ENCODE measurements at places on chromosomes 13 and 19. TPM values are rescaled to one million over a fixed set of nuclear protein-coding genes. Genes with fewer than 3 reads are reported as not detected.
A peak's percentile ranks its signal among the peaks of the same experiment; 100 is the strongest.

Gene ATP8A2
- total RNA-seq = not detected

Gene FBXL12
- 20.4 TPM for total RNA-seq

Gene CCDC122
- 5.1 TPM for total RNA-seq

Gene ELOF1
- total RNA-seq = 43.2 TPM

Gene ADAMTS10
- 0.49 TPM for total RNA-seq

Gene IGFL3
- not detected for total RNA-seq

Gene PLK5
- not detected for total RNA-seq

Gene S1PR4
- not detected for total RNA-seq

Gene CGB5
- not detected for total RNA-seq

Gene KLK12
- not detected for total RNA-seq

GRCh38 chr13:42645717-42646116, 71.8 kb downstream of the TNFSF11 start:
- no peaks in the 10 kb centered on the region for H3K36me3 ChIP-seq
- H3K27me3 ChIP-seq = no peaks in the 10 kb centered on the region
- H3K4me3 ChIP-seq = no peak overlapping the region

- no peaks in the 10 kb centered on the region for H3K36me3 ChIP-seq
- no peak for DNase-seq
- H3K27me3 ChIP-seq = no peaks in the 10 kb centered on the region
- no peak overlapping the region for H3K4me3 ChIP-seq
- H3K27ac ChIP-seq = no peak overlapping the region
- H3K4me1 ChIP-seq = peaks cover 15% of the 10 kb centered on the region
Observed at GRCh38 chr13:73450583-73450982, 391.8 kb downstream of the KLF5 start.

- no peak for DNase-seq
- peaks cover 29% of the 10 kb centered on the region for H3K4me1 ChIP-seq
- no peak overlapping the region for H3K27ac ChIP-seq
- H3K36me3 ChIP-seq = no peaks in the 10 kb centered on the region
Observed at GRCh38 chr19:1001538-1002166, 1.4 kb downstream of the GRIN3B start.

- H3K27ac ChIP-seq = no peak overlapping the region
- DNase-seq = no peak
- no peaks in the 10 kb centered on the region for H3K36me3 ChIP-seq
- no peak overlapping the region for H3K4me3 ChIP-seq
- H3K27me3 ChIP-seq = peaks cover 5% of the 10 kb centered on the region
Observed at GRCh38 chr13:95418946-95419345, 117.7 kb upstream of the ABCC4 start.

DNA sequence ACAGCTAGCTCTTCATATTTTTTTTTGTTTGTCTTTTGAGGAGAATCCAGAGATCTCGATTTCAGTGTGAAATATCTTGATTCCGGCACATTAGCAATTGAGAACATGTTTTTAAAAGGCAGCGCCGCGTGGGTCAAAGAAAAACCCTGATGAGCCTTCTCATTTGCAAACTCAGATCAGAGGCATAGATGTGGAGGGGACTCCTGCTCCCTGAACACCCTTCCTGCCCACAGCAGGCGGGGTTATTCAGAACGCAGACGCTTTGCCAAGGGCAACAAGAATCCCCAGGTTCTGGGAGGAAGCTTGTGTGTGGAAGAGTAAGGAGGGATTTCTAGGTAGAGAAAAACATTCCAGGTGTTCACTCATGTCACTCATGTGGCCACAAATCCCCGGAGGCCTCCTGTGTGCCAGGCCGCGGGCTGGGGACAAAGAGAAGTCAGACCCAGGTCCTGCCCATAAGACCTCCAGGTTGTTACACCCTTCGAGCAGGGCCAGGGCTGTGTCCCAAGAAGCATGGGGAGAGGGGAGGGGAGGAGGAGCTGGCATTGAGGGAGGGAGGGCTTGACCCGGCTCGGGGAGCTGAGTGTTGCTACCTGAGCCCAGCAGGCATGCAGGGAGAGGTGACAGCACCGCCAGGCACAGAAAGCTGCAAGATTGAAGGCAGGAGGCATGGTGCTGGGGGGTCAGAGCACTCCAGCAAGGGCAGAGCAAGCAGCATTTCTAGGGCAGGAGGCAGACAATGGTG, 15.9 kb upstream of the IGLON5 start:
- no peaks in the 10 kb centered on the region for H3K4me1 ChIP-seq
- H3K27me3 ChIP-seq = peaks cover 5% of the 10 kb centered on the region
- no peak overlapping the region for H3K27ac ChIP-seq
- DNase-seq = no peak
- H3K36me3 ChIP-seq = no peaks in the 10 kb centered on the region

DNA sequence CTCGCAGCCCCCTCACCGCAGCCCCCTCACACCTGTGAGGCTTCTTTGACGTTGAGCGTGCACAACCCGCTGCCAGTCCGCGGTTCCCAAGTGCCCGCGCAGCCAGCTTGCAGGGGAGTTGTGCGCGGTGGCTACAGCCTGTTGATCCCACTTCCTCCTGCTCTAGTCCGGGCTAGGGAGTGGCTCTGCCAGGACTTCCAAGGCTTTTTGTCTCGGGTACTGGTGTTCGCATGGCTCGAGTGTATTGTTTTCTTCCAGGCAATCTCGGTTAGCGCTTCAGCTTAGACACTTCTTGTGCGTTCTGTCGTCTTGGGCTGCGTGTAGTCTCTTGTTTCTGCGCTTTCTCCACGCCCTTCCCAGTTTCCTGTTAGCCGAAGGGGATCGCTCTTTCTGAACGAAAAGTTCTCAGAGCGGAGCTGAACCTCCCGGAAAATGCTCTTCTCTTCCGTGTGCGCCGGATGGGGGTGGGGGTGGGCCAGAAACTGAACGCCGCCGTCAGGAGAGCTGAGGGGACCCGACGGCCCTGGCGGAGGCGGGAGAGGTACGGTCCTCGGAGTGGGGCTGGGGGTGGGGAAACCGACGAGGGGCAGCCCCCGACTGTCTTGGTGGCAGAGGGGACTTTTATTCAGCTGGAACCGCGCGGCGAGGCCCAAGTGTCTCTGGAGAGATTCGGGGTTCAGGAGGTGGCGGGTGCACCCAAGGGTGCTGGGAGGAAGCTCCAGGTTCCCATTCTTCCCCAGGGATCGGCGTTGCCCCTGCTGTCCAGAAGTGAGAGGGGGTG, 697 bp upstream of the DGKH start:
- H3K4me1 ChIP-seq = peaks cover 9% of the 10 kb centered on the region
- H3K36me3 ChIP-seq = no peaks in the 10 kb centered on the region
- peaks cover 28% of the 10 kb centered on the region for H3K27me3 ChIP-seq
- DNase-seq = no peak

DNA sequence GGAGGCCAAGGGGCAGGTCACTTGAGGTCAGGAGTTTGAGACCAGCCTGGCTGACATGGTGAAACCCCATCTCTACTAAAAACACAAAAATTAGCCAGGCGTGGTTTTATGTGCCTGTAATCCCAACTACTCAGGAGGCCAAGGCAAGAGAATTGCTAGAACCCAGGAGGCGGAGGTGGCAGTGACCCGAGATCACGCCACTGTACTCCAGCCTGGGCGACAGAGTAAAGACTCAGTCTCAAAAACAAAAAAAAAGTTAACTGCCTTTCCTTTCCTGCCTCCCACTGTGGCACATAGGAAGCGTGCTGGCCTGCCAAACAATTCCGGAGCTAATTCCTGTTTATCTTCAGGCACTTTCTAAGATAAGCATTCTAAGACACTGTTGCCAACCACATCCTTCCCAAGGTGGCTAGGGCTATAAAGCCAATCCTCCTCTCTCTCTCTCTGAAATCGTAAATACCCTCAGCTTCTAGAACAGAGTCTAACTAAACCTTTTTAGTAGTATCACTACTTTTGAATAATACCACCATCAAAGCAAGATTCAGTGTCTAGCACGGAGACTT, 21.6 kb downstream of the SLC25A30 start:
- DNase-seq = no peak
- no peak overlapping the region for H3K4me3 ChIP-seq
- peaks cover 14% of the 10 kb centered on the region for H3K36me3 ChIP-seq
- H3K4me1 ChIP-seq = peaks cover 5% of the 10 kb centered on the region
- H3K27ac ChIP-seq = no peak overlapping the region
- no peaks in the 10 kb centered on the region for H3K27me3 ChIP-seq

GRCh38 chr13:112132142-112132541, 65.2 kb downstream of the SOX1 start:
- H3K27me3 ChIP-seq = peaks cover 4% of the 10 kb centered on the region
- no peaks in the 10 kb centered on the region for H3K36me3 ChIP-seq
- no peak overlapping the region for H3K27ac ChIP-seq
- no peak for DNase-seq

DNA sequence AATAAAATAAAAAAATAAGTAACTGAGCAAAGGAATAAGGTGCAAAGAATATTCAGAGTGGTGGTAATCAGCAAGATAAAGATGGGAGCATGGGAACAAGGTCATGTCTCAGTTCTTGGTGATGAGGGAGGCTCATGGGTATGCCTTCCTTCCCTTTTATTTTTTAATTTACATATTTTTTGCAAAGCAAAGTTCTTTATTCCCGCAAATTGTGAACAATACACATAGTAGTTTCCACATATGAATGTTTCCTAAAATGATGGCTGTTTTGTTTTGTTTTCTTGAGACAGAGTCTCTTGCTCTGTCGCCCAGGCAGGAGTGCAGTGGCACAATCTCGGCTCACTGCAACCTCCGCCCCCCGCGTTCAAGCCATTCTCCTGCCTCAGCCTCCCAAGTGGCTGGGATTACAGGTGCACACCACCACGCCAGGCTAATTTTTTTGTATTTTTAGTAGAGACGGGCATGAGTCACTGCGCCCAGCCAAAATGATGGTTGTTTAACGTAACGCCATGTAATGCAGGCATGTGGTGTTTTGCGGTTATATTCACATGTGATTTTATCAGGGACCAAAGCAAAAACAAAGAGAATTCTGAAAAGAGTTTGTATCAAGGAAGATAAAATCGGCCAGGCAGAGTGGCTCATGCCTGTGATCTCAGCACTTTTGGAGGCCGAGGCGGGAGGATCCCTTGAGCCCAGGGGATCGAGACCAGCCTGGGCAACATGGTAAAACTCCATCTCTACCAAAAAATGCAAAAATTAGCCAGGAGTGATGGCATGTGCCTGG, 4.5 kb upstream of the ADGRE2 start:
- H3K4me3 ChIP-seq = no peak overlapping the region
- H3K36me3 ChIP-seq = no peaks in the 10 kb centered on the region
- H3K27ac ChIP-seq = no peak overlapping the region
- no peaks in the 10 kb centered on the region for H3K4me1 ChIP-seq

- no peak overlapping the region for H3K27ac ChIP-seq
- DNase-seq = no peak
- no peaks in the 10 kb centered on the region for H3K4me1 ChIP-seq
Observed at GRCh38 chr13:102293723-102294122, 108.1 kb downstream of the FGF14 start.

- peaks cover 51% of the 10 kb centered on the region for H3K4me1 ChIP-seq
- no peaks in the 10 kb centered on the region for H3K27me3 ChIP-seq
- no peaks in the 10 kb centered on the region for H3K36me3 ChIP-seq
- peak; percentile 32 for DNase-seq
- peak overlapping the region; percentile 59 for H3K27ac ChIP-seq
Observed at GRCh38 chr19:18731562-18732008, 48.1 kb downstream of the CRTC1 start.

- H3K27ac ChIP-seq = no peak overlapping the region
- H3K27me3 ChIP-seq = no peaks in the 10 kb centered on the region
- H3K4me3 ChIP-seq = no peak overlapping the region
- H3K4me1 ChIP-seq = no peaks in the 10 kb centered on the region
Observed at GRCh38 chr19:11465600-11465999, 15.2 kb downstream of the ELAVL3 start.

DNA sequence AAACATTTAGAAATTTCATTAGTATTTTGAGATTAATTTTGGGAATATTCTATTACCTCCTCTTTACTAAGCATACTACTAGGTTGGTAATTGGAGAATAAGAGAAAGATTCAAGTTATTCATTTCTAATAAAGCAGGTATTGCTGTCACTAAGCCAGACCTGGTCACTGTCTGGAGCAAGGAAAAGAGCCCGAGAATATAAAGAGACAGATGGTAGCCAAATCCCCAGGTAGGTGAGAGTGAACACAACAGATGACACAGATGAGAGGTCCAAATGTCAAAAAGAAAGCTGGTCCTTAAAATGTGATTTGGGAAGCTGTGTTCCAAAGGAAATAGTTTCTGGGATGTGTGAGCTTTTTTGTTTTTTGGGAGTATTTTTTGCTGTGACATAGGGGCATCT, 128.6 kb downstream of the ZNF100 start:
- no peaks in the 10 kb centered on the region for H3K27me3 ChIP-seq
- no peak overlapping the region for H3K27ac ChIP-seq
- H3K4me3 ChIP-seq = no peak overlapping the region
- H3K36me3 ChIP-seq = no peaks in the 10 kb centered on the region
- no peak for DNase-seq

DNA sequence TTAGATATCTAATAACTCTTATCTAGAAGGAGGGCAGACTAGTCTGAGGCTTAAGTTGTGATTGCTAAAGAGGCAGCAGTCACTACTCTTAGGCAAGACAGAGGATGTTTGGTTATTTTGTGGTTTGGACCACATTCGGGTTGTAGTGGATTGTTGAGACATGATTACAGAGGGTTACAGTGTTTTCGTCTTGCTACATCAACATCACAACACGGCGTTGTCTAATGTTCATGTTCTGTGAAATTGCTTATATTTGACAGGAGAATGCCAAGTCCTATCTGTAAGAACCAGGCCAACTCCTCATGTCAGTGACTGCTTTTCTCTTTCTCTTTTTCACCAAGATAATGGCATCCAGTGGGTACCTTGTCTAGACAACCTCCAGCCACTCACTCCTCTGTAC, 16.8 kb upstream of the TM9SF2 start:
- no peaks in the 10 kb centered on the region for H3K4me1 ChIP-seq
- H3K27ac ChIP-seq = no peak overlapping the region
- no peak overlapping the region for H3K4me3 ChIP-seq
- no peak for DNase-seq
- H3K36me3 ChIP-seq = no peaks in the 10 kb centered on the region
- H3K27me3 ChIP-seq = no peaks in the 10 kb centered on the region

GRCh38 chr13:69418319-69418718, 689.3 kb upstream of the ATXN8OS start:
- H3K4me1 ChIP-seq = no peaks in the 10 kb centered on the region
- no peaks in the 10 kb centered on the region for H3K27me3 ChIP-seq
- H3K36me3 ChIP-seq = no peaks in the 10 kb centered on the region
- no peak overlapping the region for H3K27ac ChIP-seq
- H3K4me3 ChIP-seq = no peak overlapping the region

DNA sequence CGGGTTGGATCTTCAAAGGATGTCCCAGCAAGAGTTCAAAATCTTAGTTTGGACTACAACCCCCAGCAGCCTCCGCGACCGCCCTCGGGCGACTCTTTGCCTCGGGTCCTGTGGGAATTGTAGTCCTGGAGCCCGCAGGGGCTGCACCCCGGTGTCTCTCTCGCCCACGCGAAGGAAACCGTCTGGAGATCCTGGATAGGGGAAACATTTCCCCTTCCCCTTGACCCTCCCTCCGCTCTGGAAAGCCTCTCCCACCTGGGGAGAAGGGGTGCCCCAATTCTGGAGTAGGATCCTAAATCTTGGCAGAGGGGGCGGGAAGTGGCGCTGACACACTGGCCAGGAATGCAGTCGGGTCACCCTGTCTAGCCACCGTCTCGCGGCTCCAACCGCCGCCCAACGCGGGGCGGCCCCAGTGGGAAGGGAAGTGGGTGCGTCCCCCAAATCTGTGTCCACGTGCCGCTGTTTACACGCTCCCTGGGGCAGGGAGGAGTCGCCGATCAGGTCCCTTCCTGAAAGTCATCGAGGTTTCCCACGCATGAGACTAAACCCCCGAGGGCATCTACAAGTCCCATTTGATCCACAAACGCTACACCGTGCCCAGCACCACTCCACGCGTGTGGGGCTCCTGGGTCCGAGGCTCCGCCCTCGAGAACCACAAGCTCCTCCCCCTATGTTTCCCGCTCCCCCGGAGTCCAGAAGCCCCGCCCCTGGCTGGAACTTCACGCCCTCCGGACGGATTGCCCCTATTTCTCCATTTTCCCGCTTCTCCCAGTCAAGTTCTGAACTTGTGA, 761 bp upstream of the PPP1R13L start:
- H3K36me3 ChIP-seq = peaks cover 7% of the 10 kb centered on the region
- H3K27ac ChIP-seq = peak overlapping the region; percentile 92
- peak; percentile 81 for DNase-seq
- H3K27me3 ChIP-seq = no peaks in the 10 kb centered on the region
- peaks cover 29% of the 10 kb centered on the region for H3K4me1 ChIP-seq
- peak overlapping the region; percentile 75 for H3K4me3 ChIP-seq
